AG10803 (cell line): ENCODE measurements at places on chromosomes 12 and 14.

GRCh38 chr14:106490442-106490841 lies 964.1 kb downstream of the TMEM121 start:
- no peak for DNase-seq

- no peak for DNase-seq
These were observed 15.1 kb downstream of the SLC15A4 start for GRCh38 chr12:128808651-128809050.

- DNase-seq = no peak
These were observed 3.8 kb downstream of the MTHFD1 start for GRCh38 chr14:64391986-64392385.

GRCh38 chr12:116183741-116184141 lies 93.8 kb downstream of the MED13L start:
- no peak for DNase-seq

DNA sequence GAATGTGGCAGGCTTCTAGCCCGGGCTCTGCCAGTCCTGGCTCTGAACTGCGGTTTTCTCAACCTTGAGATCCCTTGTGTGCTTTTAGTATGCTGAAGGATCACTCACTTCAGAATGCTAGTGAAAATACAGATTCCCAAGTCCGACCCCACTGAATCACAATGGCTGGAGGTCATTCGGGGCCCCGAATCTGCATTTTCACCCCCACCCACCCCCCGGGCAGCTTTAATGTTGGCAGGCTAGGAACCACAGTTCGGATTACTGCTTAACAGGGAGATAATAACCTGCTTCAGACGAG lies 573 bp upstream of the SUSD6 start:
- DNase-seq = peak; percentile 47

GRCh38 chr12:109821968-109822367 lies 11.2 kb downstream of the TRPV4 start:
- DNase-seq = no peak

DNA sequence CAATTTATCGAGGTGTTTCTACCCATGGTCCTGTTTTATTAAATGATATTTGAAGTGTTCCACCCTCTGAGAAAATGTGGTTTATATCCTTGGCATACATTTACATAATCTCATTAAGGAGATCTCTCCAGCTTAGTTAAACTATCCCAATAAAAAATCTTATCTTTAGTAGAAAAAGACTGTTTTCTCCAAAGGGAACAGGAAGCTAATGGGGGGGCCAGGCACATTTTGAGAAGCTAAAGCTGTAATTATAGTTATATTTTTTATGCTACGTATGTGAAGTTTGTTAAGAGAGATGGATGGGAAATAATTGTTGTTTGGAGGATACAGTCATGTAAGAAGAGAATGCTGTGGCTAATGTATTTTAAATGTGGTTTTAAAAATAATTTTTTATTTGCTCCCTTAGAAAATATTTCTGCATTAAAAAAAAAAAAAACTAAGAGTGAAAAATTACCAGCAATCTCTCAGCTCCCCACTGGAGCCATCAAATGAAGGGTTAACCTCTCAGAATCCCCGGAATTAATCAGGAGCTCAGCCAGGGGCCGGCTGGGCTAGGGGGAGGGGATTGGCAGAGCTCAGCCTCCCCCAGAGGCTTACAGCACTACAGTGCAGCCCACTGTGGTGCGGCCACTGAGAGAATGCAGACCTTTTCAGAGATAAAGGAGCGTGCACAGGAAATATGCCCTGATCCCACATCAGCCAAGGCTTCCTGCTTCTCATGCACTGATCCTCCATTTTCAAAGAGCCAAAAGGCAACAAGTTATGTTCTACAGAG lies 185.8 kb downstream of the EGLN3 start:
- DNase-seq = no peak

DNA sequence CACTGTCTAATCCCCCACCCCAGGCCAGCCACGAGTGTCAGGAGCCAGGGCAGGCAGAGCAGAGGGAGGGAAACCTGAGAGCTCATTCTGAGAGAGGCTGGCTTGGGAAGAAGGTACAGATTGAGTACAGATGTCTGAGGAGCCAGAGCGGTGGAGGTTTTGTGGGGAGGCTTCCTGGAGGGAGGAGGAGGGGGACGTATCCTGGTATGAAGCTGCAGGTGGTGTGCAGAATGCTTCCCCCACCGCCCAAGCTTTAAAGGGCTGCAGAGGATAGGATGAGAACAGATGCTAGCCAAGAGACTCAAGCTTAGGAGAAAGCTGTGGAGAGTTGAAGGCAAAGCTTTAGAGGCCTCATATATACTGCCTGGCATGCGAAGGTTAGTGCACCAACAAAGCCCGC lies 3.2 kb upstream of the TAMALIN start:
- no peak for DNase-seq

GRCh38 chr12:7282844-7283243 lies 21.0 kb upstream of the ACSM4 start:
- no peak for DNase-seq

GRCh38 chr12:58372298-58372697 lies 430.9 kb downstream of the ATP23 start:
- no peak for DNase-seq

- no peak for DNase-seq
These were observed 17.1 kb upstream of the SLC6A12 start for GRCh38 chr12:230925-231671.

GRCh38 chr12:131683266-131684014 lies 27.4 kb upstream of the SFSWAP start:
- no peak for DNase-seq

DNA sequence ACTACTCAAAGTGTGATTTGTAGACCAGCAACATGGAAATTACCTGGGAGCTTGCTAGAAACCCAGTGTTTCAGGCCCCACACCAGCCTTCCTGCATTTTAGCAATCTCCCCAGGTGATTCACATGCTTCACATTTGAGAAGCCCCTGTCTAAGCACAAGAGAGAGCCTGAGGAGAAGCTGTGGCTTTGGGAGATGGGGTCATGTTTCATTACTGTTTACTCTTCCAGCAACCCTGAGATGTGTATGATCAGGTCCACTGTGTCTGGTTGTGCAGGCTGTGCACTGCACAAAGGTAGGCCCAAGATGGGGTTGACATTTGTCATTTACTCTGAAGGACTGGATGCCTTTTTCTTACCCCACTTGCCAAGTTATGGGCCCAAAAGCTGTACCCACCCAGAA lies 190.1 kb downstream of the SLC41A2 start:
- DNase-seq = no peak

- no peak for DNase-seq
These were observed 3.2 kb downstream of the TMBIM4 start for GRCh38 chr12:66166561-66166960.

GRCh38 chr12:89476232-89476631 lies 48.4 kb downstream of the GALNT4 start:
- no peak for DNase-seq

DNA sequence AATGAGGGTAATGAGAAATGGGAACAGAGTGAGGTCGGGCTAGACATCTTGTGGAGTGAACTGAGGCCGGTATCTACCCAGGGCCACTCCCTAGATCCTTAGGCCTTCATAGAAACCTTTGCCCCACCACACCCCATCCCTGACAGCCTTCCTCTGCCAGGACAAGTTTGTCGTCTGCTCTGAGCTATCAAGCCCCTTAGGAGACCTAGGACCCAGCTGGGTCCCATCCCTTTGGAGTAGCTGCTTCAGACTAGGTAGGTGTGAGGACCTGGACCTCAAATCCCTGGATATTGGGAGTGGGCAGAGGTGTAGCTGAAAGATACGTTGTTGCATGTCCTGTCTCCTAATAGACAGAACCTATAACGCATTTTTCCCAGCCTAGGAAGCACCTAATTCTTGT lies at the start of gene TMEM253:
TSS of gene TMEM253 (plus strand) at position 136 of the 400 bp plus-strand sequence. CDS start 278 bp downstream, outside the sequence.
- DNase-seq = no peak

DNA sequence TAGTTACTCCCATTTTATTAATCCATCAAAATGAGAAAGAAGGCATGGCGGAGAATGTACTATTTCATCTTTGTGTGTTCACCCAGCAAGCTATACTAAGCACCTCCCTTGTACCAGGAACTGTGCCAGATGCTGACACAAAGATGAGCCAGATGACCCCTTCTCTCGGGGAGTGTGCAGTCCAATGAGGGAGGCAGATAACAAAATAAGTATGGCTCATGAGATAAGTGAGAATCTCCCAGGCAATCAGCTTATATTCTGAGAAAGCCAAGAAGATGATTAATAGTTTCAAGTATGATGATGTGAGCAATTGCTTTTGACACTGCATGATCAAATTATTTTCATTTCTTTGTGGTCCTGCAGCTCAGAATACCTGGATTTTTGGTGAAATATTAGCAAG lies 1.3 kb upstream of the TMEM233 start:
- no peak for DNase-seq

- DNase-seq = peak; percentile 59
These were observed 58.9 kb downstream of the DDX51 start for GRCh38 chr12:132085291-132085635.

DNA sequence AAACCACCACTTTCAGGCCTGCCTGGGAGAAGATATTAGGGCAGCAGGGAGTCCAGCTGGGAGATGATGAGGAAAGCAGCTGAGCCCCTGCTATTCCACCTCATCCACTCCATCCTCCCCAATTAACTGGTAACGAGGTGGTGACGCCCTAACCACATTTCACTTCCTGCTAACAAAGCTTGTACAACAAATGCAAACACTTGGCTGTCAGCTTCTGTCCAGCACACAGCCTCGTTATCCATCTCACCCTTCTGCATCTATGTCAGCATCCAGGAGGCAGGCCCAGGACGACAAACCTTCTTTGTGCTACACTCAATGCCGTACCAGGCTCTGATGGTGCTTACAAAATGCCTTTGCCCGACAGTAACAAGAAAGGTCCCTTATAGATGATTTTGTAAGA lies 225.4 kb downstream of the APAF1 start:
- DNase-seq = no peak

DNA sequence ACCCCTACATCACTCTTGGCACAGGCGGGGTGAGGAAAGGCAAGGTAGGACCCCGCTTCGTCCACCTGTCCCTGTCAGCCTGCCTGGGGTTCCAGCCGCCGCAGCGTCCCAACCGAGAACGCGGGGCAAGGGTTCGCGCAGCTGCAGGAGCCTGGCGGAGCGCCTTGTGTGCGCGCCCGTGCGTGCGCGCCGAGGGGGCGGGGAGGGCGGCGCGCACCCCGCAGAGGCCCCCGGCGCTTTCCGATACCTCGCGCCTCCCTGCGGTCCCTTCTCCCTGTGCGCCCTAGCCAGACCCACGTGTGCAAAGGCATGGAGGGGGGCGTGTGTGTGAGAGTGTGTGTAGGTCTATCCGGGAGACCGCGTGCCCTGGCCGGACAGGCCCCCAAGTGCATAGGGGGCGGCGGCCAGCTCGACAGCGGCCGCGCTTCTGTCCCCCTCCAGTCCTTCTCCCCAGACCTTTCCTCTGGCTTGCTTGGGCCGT lies 122.4 kb downstream of the TSPAN9 start:
- DNase-seq = no peak

- DNase-seq = peak; percentile 40
These were observed 72.3 kb downstream of the SRGAP1 start for GRCh38 chr12:63916561-63917476.

DNA sequence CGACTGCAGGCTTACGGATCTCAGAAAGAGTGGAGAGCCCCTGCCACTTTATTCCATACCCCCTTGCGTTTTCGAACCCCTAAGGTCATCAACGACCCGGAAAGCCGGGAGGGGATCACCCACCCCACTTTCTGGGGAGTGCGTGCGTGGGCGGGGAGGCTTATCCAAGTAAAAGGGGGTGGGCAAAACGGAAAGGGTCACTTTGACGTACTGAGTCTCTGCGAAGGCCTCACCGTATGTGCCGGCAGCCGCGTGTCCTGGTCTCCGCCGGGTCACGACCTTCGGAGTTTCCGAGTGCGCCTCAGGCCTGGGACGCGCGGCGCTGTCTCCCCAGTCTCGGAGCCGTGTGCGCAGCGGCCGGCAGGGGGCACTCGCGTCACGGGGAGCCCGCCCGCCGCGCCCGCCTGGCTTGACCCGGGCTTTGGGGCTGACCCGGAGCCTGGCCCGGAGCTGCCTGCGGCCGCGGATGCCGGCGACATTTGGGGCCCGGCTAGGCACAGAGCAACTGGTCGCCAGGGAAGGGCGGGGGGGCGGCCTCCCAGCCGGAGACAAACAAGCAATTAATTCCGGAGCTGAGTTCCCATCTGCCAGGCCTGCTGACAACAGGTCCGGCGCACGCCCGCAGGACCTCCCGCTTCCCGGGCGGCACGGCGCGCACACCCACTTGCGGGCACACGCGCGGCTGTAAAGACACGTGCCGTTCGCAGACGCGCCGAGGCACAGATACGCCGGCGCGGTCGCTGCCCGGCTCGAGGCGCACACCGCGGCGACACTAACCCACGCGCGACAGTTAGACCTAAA lies 890 bp upstream of the KIF26A start:
- peak; percentile 15 for DNase-seq

DNA sequence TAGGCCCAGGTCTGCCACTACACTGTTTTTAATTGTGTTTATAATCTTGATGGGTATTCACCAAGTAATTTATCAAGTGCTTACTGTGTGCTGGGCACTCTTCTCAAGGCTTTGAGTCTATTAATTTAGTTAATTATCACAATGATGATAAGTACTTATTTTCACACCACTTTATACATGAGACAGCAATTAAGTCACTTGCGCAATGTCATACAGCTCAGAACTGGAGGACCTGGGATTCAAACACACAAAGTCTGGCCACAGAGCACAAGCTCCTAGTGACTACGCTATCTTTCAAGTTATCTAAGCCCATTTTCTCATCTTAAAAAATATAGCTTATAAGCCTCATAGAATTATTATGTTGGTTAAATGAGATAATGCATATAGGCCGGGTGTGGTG lies 85.0 kb downstream of the LLPH start:
- no peak for DNase-seq

DNA sequence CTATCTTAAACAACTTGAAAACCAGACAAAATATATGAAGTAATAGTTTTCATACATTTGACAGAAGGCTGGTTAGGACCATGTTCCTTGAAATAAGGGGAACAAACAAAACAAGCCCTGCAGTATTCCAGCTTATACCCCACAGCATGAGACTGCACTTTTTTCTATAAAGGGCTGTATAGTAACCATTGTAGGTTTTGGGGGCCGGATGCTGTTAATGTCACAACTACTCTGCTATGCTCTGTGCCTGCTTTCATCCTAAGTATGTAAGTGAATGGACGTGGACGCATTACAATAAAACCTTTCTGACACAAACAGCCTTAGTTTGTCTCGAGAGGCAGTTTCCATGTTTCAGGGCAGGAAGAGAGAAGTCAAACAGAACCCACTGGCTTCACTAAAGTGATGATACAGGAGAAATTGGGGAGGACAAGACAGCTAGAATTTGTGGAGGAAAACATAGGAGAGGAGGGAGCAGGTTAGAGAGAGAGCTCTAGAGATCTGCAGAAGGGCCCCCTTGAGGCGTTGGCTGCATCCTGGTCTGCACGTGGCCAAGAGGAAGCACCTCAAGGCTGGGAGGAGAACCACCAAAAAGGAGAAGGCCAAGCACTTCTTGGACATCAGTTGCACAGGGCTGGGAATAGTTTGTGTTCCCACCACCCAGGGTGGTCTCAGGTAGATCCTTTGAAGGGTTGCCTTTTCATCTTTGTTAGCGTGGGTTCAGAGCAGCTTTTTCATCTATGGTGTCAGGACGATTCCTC lies 63.7 kb downstream of the TRAF3 start:
- DNase-seq = no peak
